NCI-H526 (cell line): ENCODE measurements at places on chromosomes 12 and 14.

- no peak for DNase-seq
These were observed 8.0 kb downstream of the CNOT2 start for GRCh38 chr12:70251226-70251625.

DNA sequence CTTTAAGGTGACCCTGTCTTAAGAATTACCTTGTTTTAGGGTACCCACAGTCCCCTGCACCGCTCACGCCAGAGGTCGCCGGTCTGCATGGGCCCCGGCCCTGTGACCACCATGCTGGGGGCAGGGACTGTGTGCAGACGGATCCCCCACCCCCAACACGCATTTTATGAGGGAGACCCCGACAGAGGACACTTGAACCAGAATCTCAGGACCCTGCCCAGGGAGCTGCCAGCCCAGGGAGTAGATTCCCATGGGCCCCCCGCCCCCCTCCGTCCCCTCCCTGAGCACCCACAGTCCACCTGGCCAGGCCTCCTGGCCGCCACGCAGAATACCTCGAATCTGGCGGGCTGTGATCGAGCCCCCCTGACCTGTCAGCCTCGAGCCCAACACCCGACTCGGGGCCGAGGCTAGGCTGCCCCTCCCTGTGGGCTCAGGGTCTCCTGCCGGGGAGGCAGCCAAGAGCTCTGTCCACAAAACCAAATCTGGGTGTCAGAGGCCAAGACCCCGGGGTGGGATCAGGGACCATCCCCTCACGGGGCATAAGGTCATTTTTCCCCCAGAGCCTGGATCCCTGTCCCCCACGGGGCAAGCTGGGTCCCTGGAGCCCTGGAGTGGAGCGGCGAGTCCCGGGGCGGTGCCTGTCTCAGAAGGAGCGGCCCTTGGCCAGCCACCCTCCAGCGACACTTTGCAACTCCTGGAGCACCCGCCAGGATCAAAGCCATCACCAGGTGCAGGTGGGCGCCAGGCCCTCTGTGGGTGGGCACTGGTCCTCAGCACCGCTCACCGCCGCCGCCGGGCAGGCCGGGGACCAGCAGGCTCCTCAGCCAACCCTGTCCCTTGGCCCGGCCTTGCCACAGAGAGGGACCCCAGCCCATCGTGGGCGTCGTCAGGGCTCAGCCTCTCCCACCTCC, 155.8 kb upstream of the PKP2 start:
- no peak for DNase-seq

DNA sequence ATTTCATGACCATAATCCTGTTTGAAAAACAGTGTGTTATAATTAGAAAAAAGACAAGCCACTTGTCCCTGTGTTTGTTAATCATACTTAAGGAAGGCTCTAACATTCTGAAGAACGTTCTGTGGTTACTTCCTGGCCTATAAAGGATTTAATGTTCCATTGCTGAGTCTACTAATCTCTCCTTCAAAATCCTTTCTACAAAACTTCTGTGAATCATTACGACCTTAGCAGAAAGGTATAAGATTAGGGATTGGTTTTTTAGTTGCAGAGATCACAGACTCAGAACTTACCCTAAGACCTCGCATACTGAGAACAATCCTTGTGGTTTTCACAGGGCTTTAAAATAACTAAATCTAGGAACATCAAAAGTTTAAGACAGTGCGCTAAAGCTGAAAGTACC, 48.3 kb downstream of the TMCC3 start:
- DNase-seq = no peak

- DNase-seq = no peak
These were observed 14.9 kb downstream of the TUBA1C start for GRCh38 chr12:49279706-49280159.
